ENCODE measurements at places on chromosomes 7 and 10. TPM values are rescaled to one million over a fixed set of nuclear protein-coding genes. Genes with fewer than 3 reads are reported as not detected.
A peak's percentile ranks its signal among the peaks of the same experiment; 100 is the strongest.

GRCh38 chr7:131124001-131124629 is 203.6 kb upstream of the MKLN1 start:
- no peak overlapping the region for H3K27ac ChIP-seq
- H3K36me3 ChIP-seq, result no peaks in the 10 kb centered on the region
- H3K4me1 ChIP-seq, result no peaks in the 10 kb centered on the region
- DNase-seq, result no peak
- H3K4me3 ChIP-seq, result no peak overlapping the region

DNA sequence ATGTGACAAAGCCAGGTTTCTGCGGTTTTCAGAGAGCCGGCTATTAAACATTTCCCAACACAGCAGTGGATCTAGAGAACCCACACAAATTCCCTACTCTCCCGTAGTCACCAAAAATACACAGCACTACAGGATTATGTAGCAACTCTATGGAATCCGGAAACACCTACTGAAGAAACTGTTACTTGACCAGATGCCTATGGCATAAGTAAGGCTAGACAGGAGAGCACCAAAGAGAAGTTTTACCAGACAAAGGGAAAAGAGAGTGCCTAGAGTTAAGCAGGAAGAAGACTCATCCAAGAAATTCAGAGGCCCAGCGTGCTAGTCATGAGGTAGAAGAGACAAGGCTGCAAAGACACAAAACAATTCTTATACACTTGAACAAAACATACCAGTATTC is 321.1 kb downstream of the PARD3 start:
- H3K27ac ChIP-seq, result no peak overlapping the region
- H3K36me3 ChIP-seq, result no peaks in the 10 kb centered on the region
- no peaks in the 10 kb centered on the region for H3K27me3 ChIP-seq
- no peak for DNase-seq

Gene CDK14
- 30.2 TPM for total RNA-seq

DNA sequence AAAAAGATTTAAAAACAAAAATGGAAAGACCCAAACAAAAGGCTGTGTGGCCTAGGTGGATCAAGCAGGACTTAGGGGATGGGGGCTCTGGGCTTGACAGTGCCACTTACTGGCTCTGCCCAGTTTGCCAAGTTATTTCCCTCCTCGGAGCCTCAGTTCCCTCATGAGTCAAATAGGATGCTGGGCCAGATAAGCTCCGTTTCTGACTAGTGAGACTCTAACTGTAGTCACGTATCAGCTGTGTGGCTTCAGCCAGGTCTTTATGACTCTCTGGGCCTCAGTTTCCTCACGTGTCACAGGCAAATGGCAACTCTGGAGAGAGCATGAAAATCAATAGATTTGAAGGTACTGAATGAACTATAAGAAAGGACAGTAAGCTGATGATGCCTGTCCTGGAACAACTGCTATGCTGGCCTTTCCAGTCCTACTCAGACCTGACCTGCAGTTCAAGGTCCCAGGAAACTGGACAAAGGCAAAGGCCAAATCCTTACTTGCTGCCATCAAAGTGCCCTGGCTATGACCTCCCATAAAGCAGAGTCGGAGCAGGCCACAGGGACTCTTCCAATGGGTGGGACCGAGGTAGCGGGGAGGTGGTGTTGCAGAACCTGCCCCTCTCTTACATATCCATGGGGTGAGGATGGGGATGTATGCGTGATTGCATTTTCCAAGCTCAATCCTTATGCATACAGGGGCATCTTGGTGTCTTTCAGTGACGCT is 27.0 kb downstream of the FAM53B start:
- no peak for DNase-seq
- H3K27ac ChIP-seq, result no peak overlapping the region
- H3K4me3 ChIP-seq, result no peak overlapping the region
- peaks cover 15% of the 10 kb centered on the region for H3K4me1 ChIP-seq
- H3K27me3 ChIP-seq, result no peaks in the 10 kb centered on the region

DNA sequence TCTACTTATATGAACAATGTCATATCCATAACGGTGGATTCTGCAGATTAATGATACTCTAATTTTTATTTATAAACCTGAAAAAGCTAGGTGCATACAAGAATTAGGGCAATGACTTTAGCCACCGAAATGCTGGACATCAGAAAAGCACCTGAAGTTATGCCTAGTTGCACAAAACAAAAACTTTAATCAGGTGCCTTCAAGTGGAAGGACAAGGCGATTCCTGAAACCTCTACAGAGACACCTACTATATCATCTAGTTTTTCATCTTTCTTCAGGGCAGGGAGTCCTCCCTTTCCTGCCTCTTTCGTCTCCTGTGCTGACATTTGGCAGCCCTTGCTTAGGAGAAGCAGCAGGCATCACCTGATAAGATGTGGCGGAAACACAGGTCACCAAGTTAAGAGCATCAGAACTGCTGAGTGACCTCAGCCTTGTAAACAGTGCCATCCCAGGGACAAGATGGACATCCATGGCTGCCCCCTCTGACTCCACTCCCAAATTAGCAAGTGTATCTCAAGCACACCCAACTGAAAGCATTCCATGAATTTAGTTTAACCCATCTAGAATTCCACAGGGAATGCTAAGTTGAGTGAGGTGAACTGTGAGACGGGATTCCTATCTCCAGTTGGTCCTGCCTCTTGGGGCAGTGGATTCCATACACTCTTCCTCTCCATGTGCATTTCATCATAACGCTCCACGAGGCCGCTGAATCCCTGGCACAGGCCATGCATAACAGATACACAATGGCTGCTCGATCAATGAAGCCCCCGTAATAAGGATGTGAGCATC is 5.8 kb downstream of the ITPRIP start:
- no peak overlapping the region for H3K4me3 ChIP-seq
- no peaks in the 10 kb centered on the region for H3K36me3 ChIP-seq
- no peaks in the 10 kb centered on the region for H3K27me3 ChIP-seq
- H3K27ac ChIP-seq, result peak overlapping the region; percentile 15
- H3K4me1 ChIP-seq, result peaks cover 32% of the 10 kb centered on the region
- DNase-seq, result no peak

Gene DNAH11
- 0.46 TPM for total RNA-seq

Gene APBB1IP
- 1.7 TPM for total RNA-seq

- no peak for DNase-seq
- H3K4me1 ChIP-seq, result no peaks in the 10 kb centered on the region
- H3K27ac ChIP-seq, result no peak overlapping the region
- H3K36me3 ChIP-seq, result no peaks in the 10 kb centered on the region
- H3K4me3 ChIP-seq, result no peak overlapping the region
These were observed 281.8 kb downstream of the KCNMA1 start for GRCh38 chr10:77355844-77356243.

GRCh38 chr7:143882020-143882603 is 19.9 kb downstream of the TCAF1 start:
- H3K36me3 ChIP-seq, result no peaks in the 10 kb centered on the region
- no peaks in the 10 kb centered on the region for H3K4me1 ChIP-seq
- H3K4me3 ChIP-seq, result peak overlapping the region; percentile 29
- DNase-seq, result peak; percentile 17
- no peak overlapping the region for H3K27ac ChIP-seq

Measured in pancreas (tissue), 10 donors.